ENCODE measurements at places on chromosomes 11 and 22.

DNA sequence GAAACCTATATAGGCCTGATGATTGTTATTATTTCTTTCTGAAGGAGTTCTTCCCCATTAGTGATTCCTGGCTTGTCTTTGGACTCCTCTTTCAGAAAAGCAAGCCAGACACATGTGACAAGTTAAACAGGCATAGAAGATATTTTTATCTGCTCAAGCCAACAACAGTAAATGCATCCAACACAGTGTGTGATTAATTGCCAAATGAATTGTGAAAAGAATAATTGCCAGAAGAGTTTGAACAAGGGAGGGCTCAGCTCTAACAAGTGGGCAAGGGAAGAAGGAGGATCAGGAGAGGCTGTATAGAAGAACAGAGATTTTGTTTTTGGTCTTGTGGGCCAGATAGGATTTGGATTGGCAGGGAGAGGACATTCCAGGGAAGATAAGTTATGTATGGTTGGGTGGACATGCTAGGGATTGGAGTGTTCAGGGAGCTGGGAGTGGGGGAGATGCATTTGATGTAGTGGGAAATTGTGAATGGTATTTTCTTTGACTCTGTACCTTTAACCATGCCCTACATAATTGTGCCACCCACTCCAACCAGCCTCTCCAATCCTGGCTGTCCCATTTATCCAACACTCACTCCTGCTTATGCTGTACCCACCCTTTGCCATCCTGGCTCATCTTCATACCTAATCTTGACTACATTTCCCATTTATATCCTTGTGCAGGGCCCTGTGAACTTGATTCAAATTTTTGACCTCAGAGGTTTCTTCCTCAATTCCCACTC lies 172.8 kb downstream of the RRAS2 start:
- DNase-seq: no peak

- no peak for DNase-seq
Observed at GRCh38 chr11:76600124-76600655, 70.4 kb downstream of the LRRC32 start.

DNA sequence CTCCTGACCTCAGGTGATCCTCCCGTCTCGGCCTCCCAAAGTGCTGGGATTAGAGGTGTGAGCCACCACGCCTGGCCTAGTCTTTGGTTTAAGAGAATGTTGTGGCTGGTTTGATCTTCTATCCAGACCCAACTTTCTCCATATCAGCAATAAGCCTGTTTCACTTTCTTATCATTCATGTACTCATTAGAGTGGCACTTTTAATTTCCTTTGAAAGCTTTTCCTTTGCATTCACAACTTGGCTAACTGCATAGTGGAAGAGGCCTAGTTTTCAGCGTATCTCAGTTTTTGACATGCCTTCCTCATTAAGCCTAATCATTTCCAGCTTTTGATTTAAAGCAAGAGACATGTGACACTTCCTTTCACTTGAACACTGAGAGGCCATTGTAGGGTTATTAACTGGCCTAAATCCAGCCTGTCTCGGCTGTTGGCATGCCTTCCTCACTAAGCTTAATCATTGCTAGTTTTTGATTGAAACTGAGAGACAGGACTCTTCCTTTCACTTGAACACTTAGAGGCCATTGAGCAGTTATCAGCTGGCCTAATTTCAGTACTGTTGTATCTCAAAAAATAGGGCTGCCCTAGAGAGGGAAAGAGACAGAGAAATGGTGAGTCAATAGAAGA lies 13.1 kb upstream of the RPL3 start:
- no peak for DNase-seq

- no peak for DNase-seq
Observed at GRCh38 chr11:80872116-80872728, 1431.4 kb upstream of the TENM4 start.

Measured in NCI-H1048 (cell line).